SK-N-MC (cell line): ENCODE measurements at places on chromosomes 3 and 15.

DNA sequence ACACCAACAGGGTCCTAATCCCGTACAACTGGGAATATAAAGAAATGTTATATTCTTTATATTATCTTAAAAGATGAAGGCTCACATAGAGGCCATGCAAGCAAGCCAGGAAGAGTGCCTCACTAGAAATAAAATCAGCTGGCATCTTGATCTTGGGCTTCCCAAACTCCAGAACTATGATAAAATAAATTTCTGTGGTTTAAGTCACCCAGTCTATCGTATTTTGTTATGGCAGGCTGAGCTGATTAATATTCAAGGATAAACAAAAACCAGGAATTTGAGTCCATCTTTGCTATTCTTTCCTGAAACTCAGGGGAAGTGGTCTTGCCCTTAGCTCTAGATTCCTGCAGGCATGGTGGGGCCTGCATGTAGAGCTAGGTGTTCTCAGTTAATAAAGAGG is 42.7 kb downstream of the ATOSA start:
- DNase-seq, result no peak

DNA sequence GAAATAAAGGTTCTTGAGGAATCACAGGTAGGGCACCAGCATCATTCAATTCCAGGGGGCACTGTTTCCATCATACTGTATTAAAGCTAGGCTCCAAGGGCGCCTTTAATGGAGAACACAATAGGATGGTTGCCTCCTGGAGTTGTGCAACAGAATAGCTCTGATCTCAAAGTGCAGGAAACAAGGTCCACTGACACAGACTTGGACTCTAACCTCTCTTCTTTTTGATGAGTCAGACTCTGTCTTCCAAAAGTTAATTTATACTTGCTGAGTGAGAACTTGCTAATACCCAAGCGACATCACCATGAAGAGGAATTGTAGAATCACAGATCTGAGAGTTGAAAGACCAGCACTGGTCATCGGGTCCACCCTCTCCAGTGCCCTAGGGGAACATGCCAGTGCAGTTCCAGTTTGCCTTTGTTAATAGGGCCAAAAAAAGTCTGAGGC is 94.4 kb upstream of the PHLDB2 start:
- no peak for DNase-seq

GRCh38 chr3:192303235-192303634 is 424.1 kb downstream of the FGF12 start:
- DNase-seq, result no peak

DNA sequence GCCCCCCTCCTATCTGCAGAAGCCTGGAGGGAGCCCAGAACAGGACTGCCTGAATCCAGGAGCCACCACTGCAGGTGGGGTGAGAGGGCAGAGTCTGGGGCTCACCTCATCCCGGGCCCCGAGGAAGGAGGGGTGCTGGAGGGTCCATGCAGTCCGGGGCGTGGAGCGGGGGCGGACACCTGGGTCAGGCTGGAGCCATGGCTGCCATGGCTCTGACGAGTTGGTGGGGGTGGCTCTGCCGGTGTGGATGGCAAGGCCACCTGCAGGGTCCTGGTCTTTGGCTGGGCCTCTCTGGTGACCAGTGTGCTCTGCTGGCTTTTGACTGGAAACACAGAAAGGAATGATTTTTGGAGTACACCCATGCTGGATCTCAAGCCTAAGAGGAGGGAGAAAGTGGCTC is 47.4 kb downstream of the DZIP1L start:
- no peak for DNase-seq

DNA sequence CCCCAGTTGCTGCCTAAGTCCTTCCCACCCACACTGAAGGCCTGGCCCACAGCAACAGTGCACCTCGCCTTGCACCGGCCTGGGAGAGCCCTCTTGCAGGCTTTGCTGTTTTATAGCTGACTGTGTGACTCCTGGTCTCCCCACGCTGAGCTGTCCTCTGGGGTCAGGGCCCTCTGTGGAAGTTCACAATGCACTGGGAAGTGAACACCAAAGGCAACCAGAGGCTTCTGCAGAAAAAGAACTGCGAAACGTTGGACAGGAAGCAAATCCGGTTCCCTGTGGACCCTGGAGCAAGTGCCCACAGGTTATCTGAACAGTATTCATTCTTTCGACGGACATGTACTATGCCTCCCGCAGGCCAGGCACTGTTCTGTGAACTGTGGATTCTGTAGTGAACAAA is 737 bp upstream of the EPHB1 start:
- DNase-seq, result no peak

DNA sequence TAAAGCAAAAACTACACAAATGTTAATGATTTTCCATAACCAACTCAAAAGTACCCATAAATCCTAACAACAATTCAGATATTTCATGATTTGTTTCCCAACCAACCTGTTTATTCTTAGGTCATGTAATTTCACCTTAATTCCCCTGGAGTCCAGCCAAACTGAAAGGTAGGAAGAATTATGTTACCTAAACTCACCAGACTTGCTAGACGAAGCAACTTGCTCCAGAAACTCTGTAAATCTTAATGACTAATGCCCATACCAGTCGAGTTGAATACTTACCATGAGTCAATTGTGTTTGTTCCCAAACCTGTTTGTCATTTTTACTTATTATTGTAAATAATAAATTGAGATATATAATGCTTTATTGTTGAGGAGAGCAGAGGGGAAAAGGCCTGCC is 1030.0 kb downstream of the TBL1XR1 start:
- no peak for DNase-seq

DNA sequence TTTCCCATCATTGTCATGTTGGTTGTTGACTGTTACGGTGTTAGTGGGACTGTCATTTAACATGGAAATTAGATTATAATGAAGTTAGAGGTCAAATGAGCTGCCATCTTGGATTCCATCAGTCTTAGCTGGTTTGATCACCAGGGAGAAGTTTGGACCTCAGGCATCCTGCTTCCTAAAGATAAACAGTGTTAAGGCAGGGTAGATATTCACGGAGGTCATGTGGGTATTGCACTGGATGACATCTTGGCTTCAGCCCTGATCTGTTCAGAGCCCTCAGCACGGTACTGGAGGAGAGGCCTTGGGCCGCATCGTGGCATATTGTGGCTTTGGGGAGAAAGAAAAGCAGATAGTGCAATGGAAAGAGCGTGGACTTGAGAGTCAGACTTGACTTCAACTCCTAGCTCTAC is 11.1 kb upstream of the MUC20 start:
- no peak for DNase-seq

DNA sequence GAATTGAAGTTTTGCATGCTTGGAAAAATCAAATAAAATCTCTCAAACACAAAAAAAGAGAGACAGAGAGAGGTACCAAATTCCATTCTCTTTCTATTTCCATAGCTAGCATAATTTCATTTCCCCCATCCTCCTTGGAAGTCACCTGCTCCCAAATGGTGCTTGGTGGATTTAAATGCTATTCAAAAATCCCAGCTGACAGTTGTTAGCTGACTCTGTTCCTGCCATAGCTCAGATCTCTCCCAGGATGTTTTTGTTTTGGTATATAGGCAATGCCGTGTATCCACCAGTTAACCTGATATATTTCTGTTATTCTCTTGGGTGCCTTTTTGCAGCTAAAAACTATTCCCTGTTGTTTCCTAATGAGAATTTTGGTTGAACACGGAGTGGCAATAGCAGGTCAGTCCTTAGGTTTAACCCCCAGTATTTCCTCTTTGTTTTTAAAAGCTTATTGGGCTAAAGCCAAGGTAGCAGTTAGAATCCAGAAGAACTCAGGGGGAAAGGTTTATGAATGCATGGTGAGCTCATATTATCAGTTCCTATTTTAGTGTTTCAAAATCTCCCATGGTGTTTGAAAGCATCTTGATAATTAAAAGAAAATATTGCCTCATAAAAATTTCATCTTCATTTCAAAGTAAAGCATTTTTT is 240.0 kb upstream of the GBE1 start:
- DNase-seq, result no peak

GRCh38 chr3:7800006-7800780 is 701.4 kb upstream of the LMCD1 start:
- DNase-seq, result no peak

- DNase-seq, result no peak
These were observed at the start of gene CILP for GRCh38 chr15:65210770-65211481. CILP (minus strand) TSS chr15:65211473; CDS start chr15:65209755, 1,718 bp downstream.

DNA sequence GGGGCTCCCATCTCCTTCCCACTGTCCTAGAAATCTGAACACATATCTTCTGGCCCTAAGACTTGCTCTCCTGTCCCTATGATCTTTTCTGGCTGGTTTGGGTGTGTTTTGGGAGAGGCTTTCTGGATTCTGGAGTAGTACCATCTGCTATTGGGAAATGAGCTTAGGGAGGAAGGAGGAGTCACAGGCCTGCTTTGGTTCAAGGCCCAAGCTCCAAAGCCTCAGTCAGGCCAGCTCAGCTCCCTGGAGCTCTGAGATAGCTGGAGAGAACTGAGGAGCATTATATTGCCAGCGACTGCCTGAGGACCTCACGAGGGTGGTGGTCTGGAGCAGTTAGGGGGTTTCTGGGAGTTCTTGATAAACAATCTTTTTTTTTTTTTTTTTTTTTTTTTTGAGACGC is 18.7 kb downstream of the RASGRF1 start:
- DNase-seq, result no peak

DNA sequence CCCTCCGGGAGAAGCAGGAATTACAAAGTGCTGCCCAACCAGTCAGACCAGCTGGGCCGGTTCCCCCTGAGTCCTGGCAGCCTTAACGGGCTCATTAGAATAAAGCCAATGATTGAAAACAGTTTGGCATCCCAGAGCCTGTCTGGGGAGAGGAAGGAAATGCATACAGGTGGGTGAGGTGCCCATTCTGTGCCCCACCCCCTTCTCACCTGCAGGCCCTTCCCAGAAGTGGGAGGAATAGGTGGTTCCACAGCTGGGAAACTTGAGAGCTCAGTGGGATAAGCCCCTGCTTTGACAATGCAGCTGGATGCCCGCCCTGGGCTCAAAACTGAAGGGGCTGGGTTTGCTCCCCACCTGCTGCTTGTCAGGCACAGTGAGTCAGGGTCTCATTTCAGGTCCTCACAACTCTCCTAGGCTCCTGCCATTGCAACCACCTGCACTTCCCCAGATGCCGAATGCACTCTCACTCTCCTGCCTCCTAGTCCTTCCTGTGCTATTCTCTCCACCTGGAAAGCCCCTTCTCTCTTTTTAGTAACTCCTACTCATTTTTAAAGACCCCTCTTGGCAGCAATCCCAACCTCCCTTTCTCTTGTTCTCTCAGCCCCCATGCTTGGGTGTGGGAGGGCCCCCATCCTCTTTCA is 5.5 kb upstream of the BUB1B start:
- DNase-seq, result no peak

- DNase-seq, result no peak
These were observed 358.6 kb downstream of the CHST2 start for GRCh38 chr3:143478115-143478693.

- DNase-seq, result no peak
These were observed 281.3 kb downstream of the CLSTN2 start for GRCh38 chr3:140216249-140216648.

GRCh38 chr3:170848292-170848917 is 21.6 kb downstream of the RPL22L1 start:
- no peak for DNase-seq

- no peak for DNase-seq
These were observed 7.3 kb downstream of the ILDR1 start for GRCh38 chr3:122014741-122015140.

GRCh38 chr3:69879051-69879450 is 120.5 kb upstream of the SAMMSON start:
- no peak for DNase-seq

- DNase-seq, result no peak
These were observed 309.7 kb upstream of the TPRG1 start for GRCh38 chr3:188861842-188862744.

DNA sequence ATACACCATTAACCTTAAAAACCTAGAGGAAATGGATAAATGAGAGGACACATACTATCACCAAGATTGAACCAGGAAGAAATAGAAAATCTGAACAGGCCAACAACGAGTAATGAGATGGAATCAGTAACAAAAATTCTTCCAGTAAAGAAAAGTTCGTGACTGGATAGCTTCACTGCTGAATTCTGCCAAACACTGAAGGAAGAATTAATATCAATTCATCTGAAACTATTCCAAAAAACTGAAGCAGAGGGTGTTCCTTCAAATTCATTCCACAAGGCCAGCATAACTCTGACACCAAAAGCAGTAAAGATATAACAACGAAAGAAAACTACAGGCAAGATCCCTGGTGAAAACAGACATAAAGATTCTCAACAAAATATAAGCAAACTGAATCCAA is 195.8 kb upstream of the GPR149 start:
- no peak for DNase-seq

GRCh38 chr15:33822479-33822878 is 145.8 kb upstream of the CHRM5 start:
- no peak for DNase-seq

GRCh38 chr15:74826364-74826819 is at the start of gene CPLX3:
CPLX3 (plus strand) TSS chr15:74826627; CDS start chr15:74826704, 77 bp downstream.
- no peak for DNase-seq

DNA sequence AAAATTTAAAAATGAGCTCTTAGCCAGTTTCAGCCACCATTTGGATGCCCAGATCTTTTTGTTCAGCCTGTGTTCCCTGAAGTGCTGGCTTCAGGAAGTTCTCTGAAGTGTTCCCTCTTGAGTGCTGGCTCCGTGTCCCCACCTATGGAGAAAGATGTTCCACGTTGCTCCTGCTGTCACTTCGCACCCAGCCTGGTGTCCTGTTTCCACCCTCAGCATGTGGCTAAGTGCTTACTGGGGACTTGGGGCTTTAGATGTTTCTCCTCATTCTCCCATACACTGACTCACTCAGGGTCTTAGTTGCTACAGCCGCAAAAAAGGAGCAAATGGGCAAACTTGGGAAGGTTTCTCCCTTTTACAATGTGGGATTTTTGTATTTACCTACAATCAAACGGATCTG is 16.6 kb downstream of the CHCHD6 start:
- no peak for DNase-seq

GRCh38 chr3:39284457-39284881 is 4.6 kb upstream of the CX3CR1 start:
- DNase-seq, result no peak
